NCI-H1092 (cell line): ENCODE measurements at places on chromosomes 2 and 18.

DNA sequence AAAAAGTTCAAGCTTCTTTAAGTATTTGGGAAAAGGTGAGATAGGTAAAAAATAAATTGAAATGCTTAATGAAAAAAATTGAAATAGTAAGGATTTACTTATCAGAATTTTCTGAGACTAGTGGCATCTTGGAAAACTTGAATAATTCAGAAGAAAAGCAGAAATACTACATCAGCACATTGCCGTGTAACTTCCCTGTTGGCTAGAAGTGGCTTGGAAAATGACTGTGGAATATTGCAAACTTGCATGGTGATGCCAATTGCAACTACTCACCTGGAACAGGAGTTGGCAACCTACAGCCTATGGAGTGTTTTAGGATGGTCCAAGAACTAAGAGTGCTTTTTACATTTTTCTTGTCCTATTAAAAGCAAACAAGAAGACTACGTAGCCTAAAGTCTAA lies 603.5 kb upstream of the VRK2 start:
- no peak for DNase-seq

DNA sequence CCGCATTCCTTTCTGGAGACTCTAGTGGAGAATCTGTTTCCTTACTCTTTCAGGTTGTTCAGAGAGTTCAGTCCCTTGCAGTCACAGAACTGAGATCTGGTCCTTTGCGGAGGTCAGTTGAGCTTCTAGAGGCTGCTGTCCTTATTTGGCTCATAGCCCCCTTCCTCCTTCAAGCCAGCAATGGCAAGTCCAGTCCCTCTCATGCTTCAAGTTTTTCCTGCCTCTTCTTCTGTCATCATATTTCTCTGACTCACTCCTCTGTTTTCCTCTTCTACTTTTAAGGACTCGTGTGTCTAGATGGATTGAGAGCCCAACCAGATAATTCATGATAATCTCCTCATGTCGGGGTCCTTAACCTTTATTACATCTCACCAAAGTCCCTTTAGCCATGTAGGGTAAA lies 173.5 kb upstream of the FOSL2 start:
- no peak for DNase-seq

DNA sequence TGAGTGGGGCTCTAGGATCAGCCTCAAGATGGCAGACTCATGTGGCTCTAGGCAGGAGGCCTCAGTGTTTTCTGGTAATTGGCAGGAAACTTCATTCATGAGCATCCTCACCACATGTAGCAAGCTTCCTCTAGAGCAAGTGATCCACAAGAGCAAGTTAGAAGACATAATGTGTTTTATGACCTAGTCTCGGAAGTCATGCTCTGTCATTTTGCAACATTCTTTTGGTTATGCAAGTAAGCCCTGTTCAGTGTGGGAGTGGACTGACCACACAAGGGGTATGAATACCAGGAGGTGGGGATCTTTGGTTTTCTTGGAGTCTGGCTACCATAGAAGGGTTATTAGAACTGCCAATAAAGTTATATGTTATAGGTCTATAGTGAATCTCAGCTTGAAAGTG lies 66.8 kb upstream of the STK39 start:
- DNase-seq: no peak

GRCh38 chr2:140442319-140442718 lies 1662.1 kb upstream of the NXPH2 start:
- DNase-seq: no peak

GRCh38 chr2:16940214-16940613 lies 274.6 kb upstream of the CYRIA start:
- DNase-seq: no peak

- no peak for DNase-seq
Measured at GRCh38 chr2:12602661-12603060, 114.1 kb upstream of the TRIB2 start.

GRCh38 chr2:38123911-38124310 lies 48.0 kb upstream of the CYP1B1 start:
- DNase-seq: no peak

- DNase-seq: no peak
Measured at GRCh38 chr18:37564711-37565100, 892 bp downstream of the CELF4 start.

- DNase-seq: no peak
Measured at GRCh38 chr18:62017618-62018017, 124.8 kb upstream of the RNF152 start.

DNA sequence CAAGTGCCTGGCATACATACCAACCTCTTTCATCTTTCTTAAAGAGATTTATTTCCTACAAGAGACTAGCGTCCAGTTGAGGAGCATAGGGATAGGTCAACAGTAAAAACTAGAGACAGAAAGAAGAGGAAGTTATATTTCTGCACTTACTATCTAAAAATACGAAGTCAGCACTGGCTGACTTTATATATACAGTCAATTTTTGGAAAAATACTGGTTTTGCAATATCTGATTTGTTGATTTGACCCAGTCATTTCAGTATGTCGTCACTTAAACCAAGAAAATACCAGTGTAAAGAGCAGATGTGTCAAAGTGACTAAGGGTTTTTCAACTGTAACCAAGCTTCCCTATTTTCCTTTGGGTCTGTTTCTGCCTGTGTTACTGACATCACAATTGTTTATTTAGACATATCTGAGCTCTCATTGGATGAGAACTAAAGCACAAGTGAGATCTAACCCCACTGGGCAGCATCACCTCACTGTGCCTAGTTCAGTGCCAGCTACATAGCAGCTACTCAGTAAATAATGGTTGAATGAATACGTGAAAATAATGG lies 23.0 kb downstream of the CYTIP start:
- no peak for DNase-seq
